Placental pericyte (primary cell): ENCODE measurements at places on chromosomes 7 and 10. TPM values are rescaled to one million over a fixed set of nuclear protein-coding genes. Genes with fewer than 3 reads are reported as not detected.

Gene CRYGN
- total RNA-seq: not detected in 2 replicates

Gene PON1
- not detected in 2 replicates for total RNA-seq

Gene MLXIPL
- not detected in 2 replicates for total RNA-seq

Gene MRC1
- total RNA-seq: under 0.01 and 0.43 TPM in 2 replicates

Gene NUTM2A
- total RNA-seq: 0.66 and 0.86 TPM in 2 replicates

Gene LMBR1
- total RNA-seq: 42.2 and 47.8 TPM in 2 replicates
